Stimulated activated CD4-positive, alpha-beta T cell treated with anti-CD3 and anti-CD28 coated beads, Interleukin-15, amount 100 ng/mL, for 48 hours (primary cell): ENCODE measurements at places on chromosomes 16 and 17.

DNA sequence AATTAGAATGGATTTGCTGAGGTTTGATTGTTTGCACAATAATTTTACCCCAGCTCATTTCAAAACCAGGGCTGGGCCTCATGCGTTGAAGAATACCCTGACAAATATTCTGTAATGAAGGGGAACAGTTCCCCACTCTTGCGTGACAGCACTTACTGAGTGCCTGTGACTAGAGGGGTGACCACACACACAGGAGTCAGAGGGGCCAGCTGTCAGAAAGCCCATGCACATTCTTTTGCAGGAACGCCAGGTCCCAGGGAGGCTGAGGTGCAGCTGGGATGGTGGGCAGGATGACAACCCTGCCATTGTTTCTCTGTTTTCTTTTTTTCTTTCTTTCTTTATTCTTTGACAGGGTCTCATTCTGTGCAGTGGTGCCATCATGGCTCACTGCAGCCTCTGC, 44.6 kb downstream of the SMPD3 start:
- DNase-seq: no peak

DNA sequence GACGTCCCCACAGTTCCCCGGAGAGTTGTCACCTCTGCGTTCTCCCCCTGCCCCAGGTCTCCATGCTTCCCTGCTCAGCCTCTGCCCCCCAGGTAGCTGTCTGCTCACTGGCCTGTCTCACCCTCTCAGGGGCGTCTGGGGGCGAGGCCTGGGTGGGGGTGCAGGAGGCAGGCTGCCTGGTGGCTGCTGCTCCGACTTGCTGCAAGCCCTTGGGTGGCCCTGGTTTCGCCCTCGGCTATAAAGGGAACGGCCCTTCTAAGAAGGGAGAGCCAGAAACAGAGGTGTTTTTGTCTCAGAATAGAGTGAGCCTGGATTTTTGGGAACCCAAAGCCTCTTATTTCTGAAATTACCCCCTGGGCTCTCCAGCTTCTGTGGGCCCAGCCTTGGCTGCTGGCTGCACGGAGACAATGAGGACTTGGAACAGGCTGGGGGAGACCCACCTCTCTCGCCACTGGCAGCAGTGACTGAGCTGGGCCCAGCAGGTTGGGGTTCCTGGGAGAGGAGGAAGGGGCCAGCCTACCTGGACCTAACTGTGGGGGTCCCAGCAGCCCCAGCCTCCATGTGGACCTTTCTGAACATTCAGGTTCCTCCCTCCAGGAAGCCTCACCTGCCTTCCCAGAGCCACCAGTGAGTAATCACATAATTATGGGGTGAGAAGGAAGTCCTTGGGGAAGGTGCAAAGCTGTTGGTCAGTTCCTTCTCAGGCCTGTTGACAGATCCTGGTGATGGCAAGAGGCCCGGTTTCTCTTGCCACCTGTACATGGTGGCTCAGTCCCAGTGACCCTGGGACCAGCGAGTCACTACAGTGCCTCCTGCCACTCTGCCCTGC, 15.5 kb upstream of the SPNS2 start:
- DNase-seq: no peak

GRCh38 chr16:268141-269053, 7.3 kb downstream of the RGS11 start:
- no peak for DNase-seq

GRCh38 chr17:8274816-8275215, 13.7 kb upstream of the RANGRF start:
- no peak for DNase-seq

DNA sequence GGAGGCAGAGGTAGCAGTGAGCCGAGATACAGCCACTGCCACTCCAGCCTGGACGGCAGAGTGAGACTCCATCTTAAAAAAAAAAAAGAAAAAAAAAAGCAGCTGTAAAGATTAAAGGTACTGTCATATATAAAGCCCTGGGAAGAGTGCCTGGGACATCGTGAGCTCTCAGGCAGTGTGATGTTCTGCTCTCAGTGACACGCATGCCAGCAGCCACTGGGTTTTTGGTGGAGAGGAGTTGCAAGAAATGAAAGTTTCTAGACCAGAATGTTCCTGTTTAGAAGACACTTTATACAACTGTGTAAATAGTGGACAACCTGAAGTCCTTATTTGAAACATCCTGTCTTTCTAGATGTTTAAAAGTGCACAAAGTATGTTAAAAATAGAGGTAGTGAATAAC, 213.2 kb downstream of the IRF8 start:
- no peak for DNase-seq

DNA sequence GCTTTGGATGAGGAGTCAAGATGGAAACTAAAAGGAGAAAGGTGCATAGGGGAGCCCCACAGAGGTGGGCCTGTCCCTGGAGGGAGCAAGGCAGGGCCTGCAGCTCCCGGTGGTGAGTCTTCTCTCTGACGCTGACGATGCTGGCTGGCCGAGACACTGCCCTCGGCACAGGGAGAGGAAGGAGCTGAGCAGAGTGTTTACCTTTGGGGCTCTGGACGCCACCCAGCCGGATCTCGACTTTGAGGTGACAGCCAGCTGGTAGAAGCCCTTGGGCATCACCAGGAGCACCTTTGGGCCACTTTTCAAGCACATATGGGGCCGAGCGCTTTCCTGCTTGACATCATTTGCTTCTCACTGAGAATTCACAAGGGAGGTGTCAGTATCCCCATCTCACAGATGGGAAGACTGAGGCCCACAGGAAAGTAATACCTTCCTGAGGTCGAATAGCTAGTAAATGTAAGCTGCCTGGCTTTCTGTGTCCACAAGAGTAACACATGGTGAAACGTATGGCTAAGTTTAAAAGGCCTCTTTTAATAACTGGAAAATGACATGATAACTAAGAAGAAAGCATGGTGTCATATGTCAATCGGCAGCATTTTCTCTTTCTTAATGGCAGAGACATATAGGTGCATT, 294.3 kb upstream of the TNRC6C start:
- DNase-seq: no peak

DNA sequence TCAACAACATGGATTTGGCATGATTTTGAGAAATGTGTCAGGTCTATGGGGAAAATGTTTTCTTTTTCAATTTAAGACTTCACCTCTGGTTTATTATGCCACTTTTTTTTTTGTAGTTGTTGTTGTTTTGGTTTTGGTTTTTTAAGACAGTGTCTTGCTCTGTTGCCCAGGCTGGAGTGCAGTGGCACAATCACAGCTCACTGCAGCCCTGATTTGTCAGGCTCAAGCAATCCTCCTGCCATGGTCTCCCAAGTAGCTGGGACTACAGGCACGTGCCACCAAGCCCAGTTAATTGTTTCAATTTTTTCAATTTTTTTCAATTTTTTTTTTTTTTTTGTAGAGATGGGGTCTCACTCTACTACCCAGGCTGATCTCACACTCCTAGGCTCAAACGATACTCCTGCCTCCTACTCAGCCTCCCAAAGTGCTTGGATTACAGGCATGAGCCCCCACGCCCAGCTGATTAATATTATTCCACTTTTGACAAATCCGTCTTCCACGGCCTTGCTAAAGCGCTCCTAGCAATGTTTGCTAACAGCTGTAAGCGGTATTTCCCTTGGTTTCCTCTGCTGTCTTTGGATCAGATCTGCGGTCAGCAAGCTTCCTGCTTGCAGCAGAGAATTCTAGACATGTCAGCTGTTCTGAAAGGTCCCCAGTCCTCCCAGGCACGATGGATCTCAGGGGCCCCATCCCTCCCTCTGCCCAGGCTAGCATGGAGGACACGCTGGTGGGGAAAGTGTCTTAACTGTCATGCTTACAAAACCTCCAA, 7.0 kb upstream of the MILR1 start:
- DNase-seq: no peak

DNA sequence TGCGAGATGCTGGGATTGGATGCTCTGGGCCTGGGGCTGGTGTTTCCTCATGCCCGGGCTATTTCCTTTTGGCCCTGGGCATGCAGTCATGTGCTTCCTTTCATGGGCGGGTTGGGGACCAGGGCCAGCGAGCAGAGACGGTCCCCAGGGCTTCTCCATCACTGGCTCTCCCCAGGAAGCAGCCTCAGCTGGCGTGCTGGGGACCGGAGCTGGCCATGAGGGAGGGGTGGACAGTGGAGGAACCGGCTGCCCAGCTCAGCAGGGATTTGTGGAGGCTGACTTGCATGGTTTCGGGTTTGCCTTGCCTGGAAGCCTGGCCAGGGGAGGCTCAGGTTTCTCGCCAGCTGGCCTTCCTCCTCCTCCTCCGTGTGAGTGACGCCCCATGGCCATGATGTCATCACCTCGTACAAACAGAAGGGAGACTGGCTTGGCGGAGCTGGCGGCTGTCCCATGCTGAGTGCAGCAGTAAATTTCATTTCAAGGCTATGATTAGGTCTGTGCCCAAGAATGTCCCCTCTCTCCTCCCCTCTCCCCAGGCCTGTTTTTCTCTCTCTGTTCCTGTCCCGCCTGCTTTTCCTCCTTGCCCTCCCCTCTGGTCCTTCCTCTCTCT, 8.9 kb upstream of the TIMP2 start:
- no peak for DNase-seq

DNA sequence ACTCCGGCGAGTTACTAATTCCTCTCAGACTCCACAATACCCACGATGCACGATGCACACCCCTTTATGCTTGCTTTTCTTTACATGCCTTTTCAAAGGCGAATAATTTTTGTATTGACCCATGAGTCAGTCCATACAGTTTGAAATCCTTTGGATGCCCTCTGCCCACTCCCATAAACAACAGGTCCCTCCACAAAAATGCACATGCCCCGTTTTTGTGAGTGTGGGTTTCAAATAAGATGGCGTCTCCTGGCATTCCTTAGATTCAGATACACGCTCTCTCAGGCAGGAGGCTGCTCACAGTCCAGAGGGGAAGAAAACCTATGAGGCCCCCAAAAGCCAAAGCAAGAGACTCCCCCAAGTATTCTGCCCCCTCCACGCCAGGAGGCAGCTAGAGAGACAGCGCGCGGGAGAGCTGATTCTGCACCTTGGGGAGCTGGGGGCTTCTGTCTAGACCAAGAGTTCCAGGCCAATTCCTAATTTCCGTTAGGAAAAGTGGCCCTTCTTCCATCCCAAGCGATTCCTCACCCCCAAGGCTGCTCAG, 19.6 kb upstream of the HOXB9 start:
- DNase-seq: no peak

GRCh38 chr16:2388139-2388874, 40.9 kb upstream of the CCNF start:
- no peak for DNase-seq

DNA sequence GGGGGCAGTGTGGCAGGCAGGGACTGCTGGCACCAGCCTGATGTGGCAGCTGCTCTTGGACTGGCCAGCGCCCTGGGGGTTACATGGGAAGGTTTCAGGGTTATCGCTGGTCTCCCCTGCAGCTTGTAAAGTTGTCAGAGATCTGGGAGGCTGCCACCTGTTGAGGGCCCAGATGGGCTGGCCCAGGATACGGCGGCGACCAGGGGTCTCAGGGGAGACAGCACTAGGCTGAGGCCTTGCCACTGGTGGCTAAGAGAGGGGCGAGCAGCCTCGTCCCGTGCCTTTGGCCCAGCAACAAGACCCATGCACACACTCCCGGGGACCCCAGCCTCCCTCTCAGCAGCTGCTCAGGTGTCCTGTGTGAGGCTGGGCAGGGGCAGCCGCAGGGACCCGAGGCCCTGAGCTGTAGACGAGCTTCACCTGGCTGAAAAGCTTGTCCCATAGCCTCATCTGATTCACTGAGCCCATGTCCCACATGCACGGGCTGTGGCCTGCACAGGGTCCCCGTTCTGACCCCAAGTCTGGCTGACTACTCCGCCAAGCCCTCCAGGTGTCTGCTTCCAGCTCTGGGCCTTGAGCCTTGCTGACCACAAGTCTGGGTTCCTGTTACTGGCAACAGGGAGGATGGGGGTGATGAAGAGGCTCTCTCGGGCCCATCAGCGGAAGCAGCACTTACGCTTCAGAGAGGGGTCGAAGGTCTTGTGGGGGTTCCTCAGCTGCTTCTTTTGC, 6.2 kb downstream of the DUS1L start:
- DNase-seq: no peak

DNA sequence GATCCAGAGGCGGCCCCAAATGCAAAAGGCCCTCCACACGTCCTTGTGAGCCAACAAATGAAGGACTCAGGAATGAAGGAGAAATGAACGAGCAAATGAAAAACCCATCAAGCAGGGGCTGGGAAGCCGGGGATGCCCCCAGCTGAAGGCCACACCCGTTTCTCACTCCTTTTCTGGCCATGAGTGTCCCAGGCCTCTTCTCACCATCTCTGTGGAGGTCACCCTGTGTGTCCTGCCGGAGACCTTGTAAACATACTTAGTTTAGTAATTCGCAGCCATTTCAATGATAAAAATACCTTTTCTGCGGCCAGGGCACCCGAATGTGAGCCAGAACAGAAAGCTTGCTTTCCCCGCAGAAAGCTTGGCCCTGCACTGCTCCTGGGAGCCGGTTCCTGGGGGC, 21.1 kb upstream of the AATK start:
- no peak for DNase-seq

DNA sequence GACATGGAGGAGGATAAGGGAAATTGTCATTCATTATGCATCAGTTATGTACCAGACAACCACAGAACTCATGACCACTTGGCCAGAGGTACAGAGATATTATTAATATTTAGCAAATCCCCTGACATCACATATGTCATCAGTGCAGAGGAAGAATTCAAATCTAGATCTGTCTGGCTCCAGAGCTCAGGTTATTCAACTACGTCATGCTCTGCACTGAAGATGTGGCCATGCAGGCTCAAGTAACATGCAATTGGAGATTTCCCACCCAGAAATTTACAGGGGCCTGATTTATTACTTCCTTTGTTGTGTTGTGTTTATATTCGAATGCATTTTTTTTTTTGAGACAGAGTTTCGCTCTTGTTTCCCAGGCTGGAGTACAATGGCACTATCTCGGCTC, 224.3 kb downstream of the HS3ST4 start:
- no peak for DNase-seq

DNA sequence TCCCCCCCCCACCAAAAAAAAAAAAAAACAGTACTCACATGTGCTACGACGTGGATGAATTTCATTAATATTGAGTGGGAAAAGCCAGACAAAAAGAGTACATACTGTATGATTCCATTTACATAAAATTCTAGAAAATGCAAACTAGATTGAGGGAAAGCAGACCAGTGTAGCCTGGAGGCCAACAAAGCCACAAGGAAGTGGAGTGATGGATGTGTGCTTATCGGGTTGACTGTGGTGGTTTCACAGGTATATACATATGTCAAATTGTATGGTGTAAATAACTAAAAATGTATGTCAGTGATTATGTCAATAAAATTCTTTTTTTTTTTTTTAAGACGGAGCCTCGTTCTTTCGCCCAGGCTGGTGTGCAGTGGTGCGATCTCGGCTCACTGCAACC, 1.9 kb upstream of the PLD6 start:
- DNase-seq: no peak

DNA sequence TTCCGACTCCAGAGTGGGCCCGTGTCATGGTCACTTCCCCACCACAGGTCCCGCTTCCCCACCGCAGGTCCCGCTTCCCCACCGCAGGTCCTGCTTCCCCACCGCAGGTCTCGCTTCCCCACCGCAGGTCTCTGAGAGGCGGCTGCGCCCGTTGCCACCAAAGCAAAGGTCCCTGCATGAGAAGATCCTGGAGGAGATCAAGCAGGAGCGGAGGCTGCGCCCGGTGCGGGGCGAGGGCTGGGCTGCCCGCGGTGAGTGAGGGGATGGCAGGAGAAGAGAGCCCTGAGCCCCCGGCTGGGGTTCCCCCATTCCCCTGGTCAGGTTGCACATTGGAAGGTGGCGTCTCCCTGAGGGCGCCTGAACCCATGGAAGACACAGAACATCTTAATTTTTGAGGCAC, 17.4 kb upstream of the TCF25 start:
- DNase-seq: no peak

- DNase-seq: no peak
These were observed 1025.2 kb upstream of the GOT2 start for GRCh38 chr16:59759296-59759695.
